ENCODE measurements at places on chromosomes 4 and X.

DNA sequence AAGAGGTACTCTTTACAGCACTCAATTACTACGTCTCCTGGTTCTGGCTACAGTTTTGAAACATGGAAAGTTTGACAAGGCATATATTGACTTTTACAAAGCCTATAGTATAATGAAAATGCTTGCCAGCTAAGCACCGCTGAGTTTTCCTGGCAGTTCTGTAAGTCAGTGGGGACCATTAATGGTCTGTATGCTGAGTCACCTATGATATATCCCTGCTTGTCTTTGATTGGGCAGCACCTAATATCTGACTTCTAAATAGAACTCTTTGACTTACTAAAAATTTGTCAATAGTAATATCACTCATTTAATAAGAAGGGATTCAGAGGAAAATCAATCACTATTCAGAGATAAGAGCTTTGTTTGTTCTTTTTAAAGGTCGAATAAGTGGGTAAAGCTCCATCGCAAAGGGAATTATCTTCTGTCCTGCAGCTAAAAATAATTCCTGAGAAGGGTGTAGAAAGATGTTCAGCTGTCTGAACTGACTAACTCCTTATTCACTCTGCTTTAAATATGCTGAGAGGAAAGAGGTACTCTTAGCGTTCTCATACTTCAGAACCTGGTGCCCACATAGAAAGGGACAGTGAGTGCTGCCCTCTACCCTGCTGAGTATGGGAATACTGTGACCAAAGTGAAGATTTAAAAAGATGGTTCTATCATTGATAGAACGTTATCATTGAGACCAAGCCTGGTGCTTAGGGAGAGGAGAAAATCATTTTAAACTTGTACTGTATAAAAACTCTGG is 959 bp downstream of the SMPX start:
- no peak for DNase-seq

DNA sequence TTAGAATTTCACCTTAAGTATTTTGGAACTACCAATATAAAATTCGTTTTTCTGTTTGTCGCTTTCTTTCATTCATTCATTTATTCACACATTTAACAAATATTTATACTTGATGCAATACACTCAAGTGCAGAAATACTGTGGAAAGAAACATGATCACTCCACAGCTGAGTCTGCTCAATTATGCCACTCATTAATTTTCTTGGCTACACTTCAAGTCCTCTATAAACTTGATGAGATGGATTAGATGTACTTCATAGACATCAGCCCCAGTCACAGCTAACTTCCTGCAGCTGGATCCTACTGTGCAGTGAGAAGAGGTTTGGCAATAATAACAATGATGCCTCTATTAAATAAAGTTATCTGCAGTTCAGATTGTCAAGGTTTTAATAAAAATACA is 208.1 kb downstream of the PDGFC start:
- no peak for DNase-seq

DNA sequence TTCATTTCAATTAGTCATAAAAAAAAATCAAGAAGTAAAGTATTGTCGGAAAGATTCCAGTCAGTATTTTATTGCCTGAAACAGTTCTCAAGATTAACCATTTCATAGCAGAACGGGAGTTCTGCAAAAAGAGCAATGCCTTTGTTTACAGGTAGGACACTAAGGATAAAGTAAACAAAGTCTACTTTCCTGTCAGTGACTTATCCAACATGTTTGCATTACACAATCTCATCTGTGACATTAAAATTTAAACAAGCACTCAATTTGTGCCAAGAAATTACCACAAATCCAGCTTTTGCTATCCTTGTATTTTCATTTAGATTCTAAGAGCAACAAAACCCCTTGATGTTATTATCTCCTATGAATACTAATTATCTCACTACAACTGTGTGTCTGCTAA is 306.5 kb upstream of the LDB2 start:
- DNase-seq = no peak

DNA sequence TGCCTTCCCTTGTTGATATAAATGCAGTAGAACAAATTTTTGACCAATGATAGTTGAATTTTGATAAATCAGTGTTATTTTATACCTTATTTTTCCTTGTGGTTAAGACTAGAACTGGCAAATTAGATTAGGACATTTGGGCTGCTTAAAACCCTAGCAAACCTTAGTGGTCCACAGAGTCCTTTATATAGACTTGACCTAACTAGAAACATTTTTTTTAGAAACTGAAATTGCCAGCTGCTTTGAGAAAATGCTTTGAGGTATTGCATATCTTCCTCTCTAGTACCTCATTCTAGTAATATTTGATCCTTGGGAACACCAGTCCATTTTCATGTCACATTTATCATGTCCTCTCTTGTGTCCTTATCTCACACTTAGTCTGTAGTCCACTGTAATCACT is 580.3 kb downstream of the FSTL5 start:
- DNase-seq = no peak

- DNase-seq = peak; percentile 18
These were observed 109.7 kb downstream of the PDLIM5 start for GRCh38 chr4:94561249-94562024.

GRCh38 chr4:154208424-154208823 is 283.2 kb downstream of the DCHS2 start:
- DNase-seq = peak; percentile 15

GRCh38 chrX:104567506-104567905 is 1.5 kb downstream of the IL1RAPL2 start:
- DNase-seq = no peak
